ENCODE measurements at places on chromosomes 13 and 19.

DNA sequence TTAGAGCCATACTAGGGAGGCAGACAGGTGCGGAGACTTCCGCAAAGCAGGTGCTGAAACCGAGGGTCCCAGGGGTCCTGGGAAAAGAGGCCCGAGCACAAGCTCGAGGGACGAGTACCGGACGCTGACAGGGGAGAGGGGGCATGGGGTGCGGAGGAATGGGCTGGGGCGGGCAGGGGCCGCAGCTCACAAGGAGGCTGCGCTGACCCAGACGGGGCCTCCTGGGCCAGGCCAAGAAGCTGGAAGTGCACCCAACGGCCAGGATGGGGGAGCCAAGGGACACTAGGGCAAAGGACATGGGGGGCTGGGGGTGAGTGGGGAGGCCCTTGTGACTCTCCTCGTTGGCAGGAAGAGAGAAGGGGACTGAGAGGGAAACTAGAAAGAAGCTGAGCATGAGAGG is 1.8 kb downstream of the POLR2E start:
- no peak for DNase-seq

DNA sequence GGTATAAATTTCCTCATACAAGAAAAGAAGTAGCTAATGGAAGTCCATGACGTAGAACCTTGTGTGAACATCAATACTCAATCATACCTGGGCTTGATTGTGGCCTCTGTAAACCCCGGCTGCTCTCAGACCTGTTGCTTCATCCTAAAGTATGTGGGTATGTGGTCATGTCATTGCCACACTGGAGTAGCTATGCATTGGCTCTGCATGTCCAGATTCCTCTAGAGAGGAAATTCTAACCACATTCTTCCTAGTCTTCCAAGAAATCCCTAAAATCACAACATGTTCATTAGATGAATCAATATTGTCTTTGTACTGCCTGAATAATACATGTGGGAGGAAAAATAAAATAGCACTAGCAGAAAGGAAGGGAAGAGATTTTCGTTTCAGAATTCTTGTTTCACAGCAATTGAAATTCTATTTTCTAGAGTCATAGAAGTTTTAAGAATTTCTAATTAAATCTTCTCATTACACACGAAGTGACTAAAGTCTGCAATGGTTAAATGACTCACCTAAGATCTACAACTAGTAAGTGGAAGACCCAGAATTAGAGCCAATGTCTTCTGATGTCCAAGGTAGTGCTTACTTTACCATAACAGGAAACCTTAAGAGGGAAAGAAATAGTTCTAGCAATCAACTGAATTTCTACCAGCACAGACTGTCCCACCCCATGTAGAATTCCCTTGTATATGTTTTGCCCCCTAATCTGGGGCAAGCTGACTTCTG is 28.0 kb downstream of the RXFP2 start:
- DNase-seq, result peak; percentile 98

DNA sequence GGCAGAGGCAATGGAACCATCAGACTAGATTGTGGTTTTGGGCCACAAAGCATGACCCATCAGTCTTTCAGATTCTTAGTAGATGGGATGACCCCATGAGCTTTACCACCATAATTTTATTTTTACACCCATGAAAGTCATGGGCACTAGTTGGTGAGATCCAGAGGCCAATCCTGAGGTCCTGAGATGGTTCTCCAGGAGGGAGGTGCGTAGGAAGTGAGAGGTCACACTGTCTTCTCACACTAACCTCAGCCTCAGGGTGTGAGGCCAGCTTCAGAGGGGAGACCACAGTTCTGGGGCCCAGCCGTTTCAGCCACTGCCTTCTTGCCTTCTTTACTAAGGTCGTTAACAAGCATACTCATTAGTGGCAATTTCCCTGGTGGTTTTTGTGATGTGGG is 106.4 kb downstream of the AKAP11 start:
- no peak for DNase-seq

GRCh38 chr13:72839831-72840426 is 58.0 kb downstream of the PIBF1 start:
- peak; percentile 16 for DNase-seq

GRCh38 chr13:105436943-105437342 is 1098.5 kb downstream of the EFNB2 start:
- DNase-seq, result peak; percentile 18

- no peak for DNase-seq
Observed at GRCh38 chr19:5494773-5495172, 39.6 kb downstream of the ZNRF4 start.

- DNase-seq, result no peak
Observed at GRCh38 chr13:74299721-74300120, 165.5 kb upstream of the KLF12 start.

DNA sequence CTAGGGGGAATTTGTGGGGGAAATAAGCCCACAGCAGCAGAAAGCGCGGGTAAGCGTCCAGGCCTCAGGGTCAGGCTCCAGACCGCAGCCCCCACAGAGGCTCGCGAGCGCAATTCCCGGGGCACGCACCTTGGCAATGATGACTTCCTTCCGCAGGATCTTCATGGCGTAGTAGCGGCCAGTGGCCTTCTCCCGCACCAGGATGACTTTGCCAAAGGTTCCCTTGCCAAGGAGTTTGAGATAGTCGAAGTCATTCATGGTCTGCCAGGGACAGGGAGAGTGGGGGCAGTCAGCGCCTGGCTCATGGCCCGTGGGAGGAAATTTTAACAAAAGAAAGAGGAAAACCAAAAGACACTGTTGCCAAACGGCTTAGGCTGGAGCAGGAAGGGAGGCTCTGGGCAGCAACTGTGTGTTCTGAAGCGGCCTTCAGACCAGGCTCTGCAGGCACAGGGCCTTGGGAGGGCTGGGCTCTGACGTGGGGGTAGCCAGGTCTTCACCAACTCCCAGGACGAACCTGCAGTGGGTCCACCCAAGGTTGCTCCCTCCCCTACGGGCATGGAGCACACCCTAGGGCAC is 15.4 kb upstream of the CCNP start:
- peak; percentile 70 for DNase-seq

- DNase-seq, result no peak
Observed at GRCh38 chr19:50516456-50516855, 2.7 kb upstream of the ASPDH start.

DNA sequence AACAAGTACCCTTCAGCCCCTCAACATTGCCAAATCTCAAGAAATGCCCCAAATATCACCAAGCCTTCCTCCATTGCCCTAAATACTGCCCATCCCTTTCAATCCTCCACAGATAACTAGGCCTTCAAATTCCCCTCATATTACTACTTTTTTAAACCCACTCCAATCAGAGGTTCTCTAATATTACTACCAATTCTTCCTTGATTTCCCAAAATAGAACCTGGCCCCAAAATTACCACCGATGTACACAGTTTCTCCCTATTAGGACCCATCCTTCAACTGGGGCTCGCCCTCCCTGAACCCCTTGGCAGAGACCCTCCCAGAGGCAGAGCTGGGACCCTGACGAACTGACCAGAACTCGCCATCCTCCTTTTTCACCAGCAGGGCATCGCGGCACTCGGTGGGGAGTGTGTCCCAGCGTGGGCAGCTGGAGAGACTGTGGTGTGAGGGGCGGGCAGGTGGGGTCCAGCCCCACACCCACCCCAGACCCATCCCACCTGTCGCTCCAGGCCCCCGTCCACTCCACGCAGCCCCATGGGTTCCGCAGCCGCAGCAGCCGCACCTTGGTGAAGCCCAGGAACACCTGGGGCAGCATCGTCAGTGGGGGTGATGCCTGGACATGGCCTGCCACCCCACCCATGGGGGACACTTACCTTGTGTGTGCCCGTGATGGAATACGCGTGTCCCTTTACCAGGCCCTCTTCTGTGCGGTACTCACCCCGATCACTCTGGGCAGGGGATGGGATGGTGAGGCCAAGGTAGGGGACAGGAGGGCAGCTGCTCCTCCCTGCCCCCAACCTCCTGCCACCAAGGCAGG is 6.1 kb downstream of the CAPN12 start:
- no peak for DNase-seq

DNA sequence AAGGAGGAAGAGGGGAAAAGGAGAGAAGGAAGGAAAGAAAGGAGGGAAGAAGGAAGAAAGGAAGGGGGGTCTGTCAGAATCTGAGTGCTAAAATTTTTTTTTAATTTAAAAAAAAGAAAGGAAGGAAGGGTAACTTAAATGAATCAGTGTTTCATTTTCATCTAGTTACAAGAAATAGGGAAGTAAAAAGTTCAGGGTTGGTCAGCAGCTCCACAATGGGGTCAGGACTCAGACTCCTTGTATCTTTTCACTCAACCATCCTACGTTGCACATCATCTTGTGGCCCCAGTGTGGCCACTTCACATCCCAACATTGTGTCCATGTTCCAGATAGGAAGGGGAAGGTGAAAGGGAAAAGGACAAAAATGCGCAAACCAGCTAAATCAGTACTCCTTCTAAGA is 14.3 kb upstream of the FNDC3A start:
- no peak for DNase-seq

DNA sequence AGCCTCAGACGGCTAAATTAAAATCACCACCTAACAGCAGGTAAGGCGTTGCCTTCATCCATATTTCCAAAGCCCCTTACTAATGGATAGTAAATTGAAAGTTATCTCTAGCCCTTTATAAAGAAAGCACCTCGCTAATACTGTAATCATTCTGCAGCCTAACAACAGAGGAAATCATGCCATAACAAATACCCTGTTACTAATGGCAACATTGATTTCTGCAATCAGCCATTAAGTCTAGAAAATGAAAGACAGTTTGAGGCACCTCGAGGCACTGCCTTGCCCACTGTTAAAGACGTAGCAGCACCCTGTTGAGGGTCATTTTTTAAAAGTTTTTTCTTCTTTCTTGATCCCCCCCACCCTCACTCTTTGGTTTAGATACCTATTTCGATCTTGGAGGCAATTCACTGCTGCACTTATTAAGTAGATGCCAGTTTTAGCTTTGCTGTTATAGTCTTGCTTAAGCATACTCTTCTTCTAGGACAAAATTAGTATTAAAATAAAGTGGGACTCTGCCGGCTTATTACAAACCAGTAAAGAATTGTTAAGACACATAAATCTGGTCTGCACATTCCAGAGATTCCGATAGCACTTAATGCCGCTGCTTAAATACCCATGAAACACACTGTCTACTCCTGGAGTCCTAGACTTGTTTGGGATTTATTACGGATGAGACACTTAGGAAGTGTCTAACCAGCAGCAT is 74.8 kb downstream of the ZNF536 start:
- DNase-seq, result peak; percentile 6

- no peak for DNase-seq
Observed at GRCh38 chr19:474126-475078, 13.6 kb upstream of the SHC2 start.

DNA sequence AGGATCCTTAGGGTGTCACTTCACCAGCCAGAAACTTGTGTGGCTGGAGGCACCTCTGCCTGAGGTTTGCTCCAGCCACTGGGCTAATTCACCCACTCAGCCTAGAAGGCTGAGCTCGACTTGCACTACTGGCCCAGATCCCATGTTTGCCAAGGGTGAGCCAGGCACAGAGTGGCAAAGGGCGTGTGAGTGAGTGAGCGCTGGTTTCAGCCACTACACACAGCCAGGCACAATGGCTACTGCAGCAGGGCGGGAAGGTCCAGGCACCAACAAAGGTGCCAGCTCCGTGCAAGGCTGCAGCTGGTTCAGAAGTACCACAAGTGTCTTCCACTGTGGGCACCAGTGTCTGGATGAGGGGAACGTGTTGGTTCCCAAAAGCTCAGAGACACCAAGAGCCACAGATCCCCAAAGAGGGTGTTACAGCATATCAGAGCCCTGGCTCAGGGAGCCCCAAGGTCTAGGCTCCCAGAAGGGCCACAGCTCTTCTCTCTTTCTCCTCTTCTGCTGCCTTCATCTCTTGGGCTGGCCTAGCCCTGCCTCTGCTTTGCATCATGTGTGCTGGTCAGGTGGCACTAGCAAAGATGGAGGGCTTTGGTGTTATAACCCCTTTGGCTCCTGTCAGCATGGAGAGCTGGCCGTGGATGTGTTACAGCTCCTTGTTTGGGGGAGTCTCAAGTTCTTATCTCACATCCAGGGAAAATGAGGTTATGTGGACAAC is 736.3 kb upstream of the KLHL1 start:
- no peak for DNase-seq

DNA sequence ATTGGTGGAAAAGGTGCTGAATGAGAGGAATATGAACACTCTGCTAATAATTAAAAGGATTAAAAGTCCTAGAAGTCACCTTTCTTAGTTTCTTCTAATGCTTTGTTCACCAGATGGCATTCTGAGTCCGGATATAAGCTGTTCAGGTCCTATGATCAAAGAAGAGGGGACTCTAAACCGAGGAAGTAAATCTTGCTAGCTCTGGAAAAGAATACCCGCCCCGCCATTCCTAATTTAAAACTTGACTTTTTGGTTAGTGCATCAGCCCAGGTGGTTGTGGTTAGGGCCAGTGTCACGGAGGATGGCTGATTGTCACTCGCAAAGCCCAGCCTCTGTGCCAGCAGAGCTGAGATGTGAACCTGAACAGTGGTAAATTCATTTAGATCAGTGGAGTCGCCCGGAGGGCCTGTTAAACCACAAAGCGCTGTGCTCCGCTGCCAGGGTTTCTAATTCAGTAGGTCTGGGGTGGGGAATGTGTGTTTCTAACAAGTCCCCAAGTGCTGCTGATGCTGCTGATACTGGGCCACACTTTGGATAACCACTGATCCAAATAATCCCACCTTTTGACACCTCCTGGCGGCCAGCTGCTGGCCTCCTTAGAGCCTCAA is 425.4 kb downstream of the DCT start:
- no peak for DNase-seq

DNA sequence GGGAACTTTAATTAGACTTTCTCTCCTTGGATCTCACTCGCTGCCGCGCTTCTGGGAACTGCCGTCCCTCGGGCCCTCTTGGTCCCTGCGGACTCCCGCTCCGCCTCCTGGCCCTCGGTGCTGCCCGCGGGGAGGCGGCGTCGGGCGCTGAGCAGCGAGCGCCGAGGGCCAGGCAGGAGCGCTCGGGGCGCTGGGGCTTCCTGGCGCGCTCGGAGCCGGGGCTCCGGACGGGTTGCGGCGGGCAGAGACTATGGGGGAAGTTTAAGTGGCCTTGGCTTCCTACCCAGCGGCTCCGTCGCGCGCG is 704 bp downstream of the CHST8 start:
- no peak for DNase-seq

DNA sequence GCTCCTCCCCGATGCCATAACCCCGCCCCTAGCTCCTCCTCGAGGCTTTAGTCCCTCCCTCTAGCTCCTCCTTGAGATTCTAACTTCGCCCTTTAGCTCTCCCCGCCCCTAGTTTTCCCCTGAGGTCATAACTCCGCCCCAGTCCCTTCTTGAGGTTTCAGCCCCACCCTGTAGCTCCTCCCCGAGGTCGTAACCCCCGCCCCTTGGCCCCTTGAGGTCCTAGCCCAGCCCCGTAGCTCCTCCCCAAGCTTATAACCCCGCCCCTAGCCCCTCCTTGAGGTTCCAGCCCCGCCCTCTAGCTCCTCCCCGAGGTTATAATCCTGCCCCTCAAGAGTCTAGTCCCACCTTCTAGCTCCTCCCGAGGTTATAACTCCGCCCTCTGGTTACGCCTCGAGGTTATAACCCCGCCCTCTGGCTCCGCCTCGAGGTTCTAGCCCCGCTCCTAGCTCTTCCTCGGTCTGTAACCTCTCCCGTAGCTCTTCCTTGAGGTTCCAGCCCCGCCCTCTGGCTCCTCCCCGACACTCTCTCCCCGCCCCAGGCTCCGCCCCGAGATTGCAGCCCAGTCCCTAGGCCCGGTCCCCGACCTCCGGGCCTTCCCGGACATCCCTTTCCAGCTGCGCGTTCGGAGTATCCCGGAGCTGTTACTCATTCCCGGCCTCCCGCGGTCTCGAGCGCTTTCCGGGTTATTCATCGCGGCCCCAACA is 1.4 kb downstream of the PLAUR start:
- peak; percentile 95 for DNase-seq

- no peak for DNase-seq
Observed at GRCh38 chr13:66995203-66995611, 234.9 kb downstream of the PCDH9 start.
